ENCODE measurements at places on chromosomes 5 and 9.

DNA sequence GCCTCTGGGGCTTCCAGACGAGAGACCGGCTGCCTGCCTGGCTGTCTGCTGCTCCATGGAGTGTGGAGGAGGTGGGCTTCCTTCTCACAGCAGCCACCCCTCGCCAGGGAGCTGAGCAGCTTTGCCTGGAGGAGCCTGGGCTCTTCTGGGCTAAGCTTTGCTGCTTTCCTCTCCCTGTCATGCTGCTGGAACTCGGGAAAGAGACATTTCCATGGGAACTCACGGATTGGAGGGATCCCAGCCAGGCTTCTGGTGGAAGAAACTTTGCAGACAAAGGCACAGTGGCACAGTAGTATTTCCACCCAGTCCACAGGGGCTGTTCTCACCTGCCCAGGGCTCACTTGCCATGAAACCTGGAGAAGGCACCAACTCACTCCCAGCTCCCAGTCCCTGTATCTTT is 5.6 kb upstream of the NTNG2 start:
- DNase-seq, result no peak

DNA sequence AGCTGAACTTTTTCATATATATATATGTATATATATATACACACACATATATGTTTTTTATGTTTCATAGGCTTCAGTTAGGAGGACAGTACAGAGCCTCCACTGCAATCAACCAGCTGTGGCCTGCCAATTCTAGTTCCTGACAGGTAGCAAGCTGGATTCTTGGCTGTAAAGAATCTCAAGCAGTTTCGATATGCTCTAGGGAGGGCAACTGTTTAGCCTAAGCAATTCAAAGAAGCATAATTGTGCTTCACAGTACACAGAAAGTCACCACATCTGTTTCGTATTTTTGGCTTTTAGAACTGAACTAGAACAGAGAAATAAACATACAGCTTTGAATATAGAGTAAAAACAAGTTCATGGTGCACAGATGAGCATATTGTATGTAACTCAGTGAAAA is 152.4 kb upstream of the ARRDC3 start:
- DNase-seq, result no peak

GRCh38 chr5:154031937-154032489 is 6.7 kb downstream of the FAM114A2 start:
- DNase-seq, result no peak

DNA sequence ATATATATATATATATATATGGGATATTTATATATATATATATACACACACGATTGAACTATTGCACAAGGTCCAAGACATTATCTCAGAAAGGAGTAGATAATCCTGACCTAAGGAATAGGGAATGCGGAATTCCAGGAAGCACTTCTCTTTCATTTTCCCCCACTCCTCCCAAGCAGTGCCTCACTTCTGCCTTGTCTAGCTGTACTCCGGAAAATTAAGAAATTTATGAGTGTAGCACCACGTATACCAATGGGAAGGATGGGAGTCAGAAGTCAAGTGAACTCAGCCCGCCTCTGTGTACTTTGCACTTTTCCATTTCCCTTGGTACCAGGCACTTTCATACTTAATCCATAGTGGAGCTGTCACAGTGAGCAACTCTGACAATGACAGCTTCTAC is 10.9 kb downstream of the SLC36A1 start:
- DNase-seq, result no peak

Data from NCI-H526 treated with DMSO at 0.1 percent for 48 hours (cell line).